BE2C (cell line): ENCODE measurements at places on chromosomes 5 and 9.
A peak's percentile ranks its signal among the peaks of the same experiment; 100 is the strongest.

- DNase-seq, result no peak
Observed at GRCh38 chr9:126883636-126884035, 23.2 kb downstream of the ZBTB34 start.

DNA sequence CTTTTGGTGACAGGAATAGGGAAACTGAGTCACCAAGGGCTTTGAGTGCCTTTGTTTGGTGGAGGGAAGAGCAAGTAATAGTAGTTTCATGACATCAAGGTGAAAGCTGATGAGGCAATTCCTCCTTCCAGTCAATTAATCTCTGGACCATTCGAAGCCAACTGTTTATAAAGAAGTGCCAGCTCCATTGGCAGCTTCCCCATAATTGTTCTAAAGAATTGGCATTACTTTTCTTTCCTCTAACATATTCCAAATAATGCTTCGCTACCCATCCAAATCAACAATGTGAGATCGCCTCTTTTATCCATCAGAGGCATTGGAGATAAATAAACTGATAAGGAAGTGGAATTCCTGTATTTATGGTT lies 132.4 kb downstream of the NPR3 start:
- DNase-seq, result no peak

DNA sequence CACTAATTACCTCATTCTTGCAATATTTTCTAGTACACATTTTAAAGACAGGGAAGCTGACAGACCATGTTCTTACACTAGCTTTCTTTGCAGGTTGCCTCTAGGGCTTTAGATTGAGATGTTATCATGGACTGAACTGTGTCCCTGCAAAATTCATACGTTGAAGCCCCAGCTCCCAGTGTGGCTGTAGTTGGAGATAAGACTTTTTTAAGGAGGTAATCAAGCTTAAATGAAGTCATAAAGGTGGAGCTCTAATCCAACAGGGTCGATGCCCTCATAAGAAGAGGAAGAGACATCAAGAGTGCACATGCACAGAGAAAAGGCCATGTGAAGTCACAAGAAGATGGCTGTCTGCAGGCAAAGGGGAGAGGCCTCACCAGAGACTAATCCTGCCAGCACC lies 471.2 kb upstream of the ACTBL2 start:
- DNase-seq, result no peak

DNA sequence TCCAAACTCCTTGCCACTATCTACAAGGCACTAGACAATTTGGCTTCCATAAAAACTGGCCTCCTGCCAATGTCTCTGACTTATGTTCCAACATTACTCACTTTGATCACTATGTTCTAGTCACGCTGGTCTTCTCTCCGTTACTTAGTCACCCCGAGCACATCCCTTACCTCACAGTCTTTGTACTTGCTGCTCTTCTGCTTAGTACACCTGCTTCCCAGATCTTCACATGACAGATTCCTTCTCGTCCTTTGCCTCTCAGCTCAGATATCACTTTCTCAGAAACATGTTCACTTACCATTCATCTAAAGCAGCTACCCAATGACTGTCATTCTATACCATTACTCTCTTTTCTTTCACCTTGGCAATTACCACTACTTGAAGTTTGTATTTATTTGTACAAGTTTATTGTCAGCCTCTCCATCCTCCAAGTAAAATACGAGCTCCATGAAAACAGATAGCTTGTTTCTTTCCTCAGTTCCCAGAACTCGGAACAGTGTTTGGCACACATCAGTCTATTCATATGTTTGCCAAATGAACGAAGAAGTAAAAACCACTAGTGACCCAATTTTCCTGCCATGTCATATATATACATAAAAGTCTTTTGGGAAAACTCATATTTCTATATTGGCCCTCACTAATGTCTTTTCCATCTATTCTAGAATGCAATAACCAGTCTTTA lies 5.9 kb upstream of the SLC22A5 start:
- peak; percentile 24 for DNase-seq

DNA sequence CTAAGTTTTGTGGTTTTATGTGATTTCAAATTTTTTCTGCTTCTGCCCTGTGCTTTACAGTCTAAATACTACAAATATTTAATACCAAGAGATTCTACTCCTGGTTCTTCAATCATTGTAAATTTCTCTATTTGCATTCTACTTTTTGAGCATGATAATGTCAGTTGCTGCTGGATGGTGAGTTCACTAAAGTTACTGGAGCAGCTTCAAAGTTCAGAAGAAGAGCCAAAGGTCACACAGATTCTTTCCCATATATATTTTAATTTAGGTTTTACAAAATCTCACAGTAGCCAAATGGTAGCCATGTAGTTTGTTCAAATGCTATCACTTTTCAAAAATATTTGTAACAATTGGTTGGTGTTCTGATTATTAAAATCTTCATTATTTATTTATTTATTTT lies 378.7 kb downstream of the TMEM232 start:
- DNase-seq, result no peak

GRCh38 chr5:171420431-171421241 lies 1.2 kb downstream of the FGF18 start:
- DNase-seq, result peak; percentile 58

DNA sequence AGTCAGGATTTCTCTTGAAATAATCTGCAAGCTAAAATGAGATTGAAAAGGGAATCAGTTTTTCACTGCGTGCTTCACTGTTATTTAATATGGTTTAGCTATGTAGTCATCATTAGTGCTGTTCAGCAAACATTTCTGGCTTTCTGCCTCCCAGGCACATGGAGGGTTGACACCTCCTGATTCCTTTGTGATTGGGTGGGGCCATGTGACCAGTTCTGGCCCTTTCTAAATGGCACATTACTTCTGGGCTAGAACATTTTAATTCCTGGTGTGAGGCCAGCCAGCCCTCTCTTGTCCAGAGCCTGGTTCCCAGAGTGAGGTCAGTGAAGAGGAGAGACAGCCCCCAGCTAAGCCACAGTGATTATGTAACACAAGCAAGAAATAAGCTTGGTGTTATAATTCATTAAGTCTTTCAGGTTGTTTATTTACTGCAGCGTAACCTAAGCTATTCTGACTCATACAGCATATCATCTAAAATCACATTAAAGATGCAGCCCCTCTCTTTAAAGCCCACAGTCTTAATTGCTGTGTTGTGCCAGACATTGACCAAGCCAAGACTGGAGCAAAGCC lies 17.4 kb upstream of the ARSI start:
- DNase-seq, result peak; percentile 50

GRCh38 chr9:6426117-6426516 lies 13.1 kb downstream of the UHRF2 start:
- DNase-seq, result no peak

DNA sequence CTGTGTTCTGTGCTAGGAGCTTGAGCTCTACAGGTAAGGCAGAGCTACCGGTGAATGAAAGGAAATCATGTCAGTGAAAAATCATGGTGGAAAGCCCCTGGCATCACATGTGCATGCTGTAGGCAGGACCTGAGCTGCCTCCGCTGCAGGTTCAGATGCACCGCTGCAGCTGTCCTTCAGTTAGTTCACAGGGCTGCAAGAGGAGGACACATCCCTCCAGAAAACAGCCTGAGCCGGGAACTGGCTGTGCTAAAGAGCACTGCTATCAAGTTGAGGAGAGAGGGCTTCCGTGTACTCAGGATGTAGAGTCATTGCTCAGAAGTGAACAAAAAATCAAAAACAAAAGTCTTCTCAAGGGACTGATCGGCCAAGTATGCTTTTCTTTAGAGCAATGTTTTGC lies 138.6 kb downstream of the ERCC6L2 start:
- no peak for DNase-seq

GRCh38 chr5:146051678-146052077 lies 53.7 kb downstream of the PLAC8L1 start:
- DNase-seq, result no peak

- no peak for DNase-seq
Observed at GRCh38 chr9:120521101-120521500, 58.9 kb downstream of the CDK5RAP2 start.

DNA sequence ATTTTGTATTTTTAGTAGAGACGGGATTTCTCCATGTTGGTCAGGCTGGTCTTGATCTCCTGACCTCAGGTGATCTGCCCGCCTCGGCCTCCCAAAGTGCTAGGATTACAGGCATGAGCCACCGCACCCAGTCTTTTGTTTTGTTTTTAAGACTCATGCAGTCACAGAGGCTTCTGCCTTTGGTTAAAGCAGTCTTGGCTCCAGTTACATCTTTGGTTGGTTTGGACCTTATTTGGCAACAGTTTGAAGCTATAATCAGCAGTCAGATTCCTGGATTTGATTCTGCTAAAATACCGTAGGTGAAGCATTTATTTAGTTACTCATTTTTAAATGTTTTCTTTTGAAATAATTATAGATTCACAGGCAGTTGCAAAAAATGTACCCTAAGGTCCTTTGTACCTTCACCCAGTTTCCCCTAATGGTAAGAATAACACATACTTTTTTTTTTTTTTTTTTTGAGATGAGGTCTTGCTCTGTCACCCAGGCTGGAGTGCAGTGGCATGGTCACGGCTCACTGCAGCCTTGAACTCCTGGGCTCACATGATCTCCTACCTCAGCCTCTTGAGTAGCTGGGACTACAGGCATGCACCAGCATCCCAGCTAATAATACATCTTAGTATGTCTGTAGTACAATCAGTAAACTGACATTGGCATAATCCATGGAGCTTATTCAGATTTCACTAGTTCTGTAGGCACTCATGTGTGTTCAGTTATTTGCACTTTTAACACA lies 15.7 kb downstream of the USP20 start:
- no peak for DNase-seq

- DNase-seq, result no peak
Observed at GRCh38 chr5:52943285-52943684, 45.9 kb upstream of the ITGA2 start.

GRCh38 chr9:749716-750115 lies 91.8 kb upstream of the DMRT1 start:
- DNase-seq, result no peak

- DNase-seq, result no peak
Observed at GRCh38 chr5:81530919-81531318, 137.0 kb upstream of the ACOT12 start.

GRCh38 chr9:105646879-105647594 lies 15.2 kb upstream of the TAL2 start:
- peak; percentile 59 for DNase-seq

DNA sequence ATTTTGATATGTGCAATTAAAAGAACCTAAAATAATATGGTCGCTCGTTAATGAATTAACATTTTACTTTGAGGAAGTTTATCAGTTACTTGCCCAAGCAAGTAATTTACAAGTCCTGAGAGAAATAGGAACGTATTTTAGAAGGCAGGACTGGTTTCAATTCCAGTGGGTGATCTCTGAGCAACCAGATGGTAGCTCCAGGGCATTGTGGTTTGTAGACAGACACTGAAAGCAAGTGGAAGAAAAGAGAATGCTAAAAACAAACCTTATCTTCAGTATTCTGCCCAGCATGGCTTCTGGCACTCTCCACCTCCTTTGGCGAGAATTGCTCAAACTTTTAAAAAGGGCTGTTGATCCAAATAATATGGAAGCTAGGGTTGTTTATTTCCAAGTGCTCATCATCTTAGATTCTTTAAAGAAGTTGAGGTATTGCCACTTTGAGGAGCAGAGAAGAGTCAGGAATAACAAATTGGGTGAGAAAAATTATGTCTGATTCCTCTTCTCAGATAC lies 31.8 kb upstream of the ERAP2 start:
- peak; percentile 22 for DNase-seq

DNA sequence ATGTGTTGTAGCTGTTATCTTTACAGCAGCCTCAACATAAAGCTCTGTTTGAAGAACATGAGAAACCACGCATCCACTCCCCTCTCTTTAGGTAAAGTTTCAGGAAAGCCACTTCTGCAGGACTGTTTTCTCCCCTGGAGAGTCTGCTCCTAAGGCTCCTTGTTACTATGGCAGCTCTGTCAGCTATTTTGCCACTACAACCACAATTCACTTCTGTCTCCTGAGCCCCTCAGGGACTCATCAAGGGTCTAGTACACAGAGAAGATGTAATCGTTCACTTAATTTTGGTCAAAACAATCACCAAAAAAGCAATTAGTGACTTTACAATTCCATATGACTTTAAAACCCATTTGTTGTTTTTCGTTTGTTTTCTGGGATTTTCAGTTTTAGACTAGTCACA lies 157.7 kb downstream of the FBN2 start:
- DNase-seq, result no peak
